ENCODE measurements at places on chromosomes 6 and 20.
A peak's percentile ranks its signal among the peaks of the same experiment; 100 is the strongest.

GRCh38 chr20:24662752-24663365, 193.4 kb downstream of the SYNDIG1 start:
- DNase-seq: no peak

DNA sequence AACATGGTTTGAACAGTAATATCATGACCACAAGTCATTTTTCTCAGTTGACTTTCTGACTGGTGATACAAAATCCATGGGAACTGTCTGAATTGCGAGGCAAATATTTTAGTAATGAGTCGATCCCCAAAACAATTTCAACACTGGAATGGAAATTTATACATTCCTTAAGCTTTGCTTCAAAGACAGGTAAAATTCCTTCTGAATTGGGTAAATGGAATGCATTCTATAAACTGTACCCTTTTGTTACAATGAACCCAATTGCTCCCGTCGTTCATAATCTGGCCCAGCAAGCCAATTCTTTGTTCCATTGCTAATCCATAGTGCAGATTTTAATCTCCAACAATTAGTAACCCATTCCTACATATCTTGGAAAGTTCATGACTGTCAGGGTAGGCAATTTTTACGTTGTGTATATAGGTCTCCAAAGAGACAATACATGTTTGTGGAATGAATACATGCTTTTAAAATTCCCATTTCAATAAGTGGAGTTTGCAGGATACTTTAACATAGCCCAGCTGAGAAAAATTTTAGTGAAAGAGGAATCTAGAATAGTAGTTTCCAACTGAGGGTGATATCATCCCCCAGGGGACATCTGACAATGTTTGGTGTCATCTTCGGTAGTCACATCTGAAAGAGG, 32.7 kb downstream of the CYP24A1 start:
- DNase-seq: no peak

DNA sequence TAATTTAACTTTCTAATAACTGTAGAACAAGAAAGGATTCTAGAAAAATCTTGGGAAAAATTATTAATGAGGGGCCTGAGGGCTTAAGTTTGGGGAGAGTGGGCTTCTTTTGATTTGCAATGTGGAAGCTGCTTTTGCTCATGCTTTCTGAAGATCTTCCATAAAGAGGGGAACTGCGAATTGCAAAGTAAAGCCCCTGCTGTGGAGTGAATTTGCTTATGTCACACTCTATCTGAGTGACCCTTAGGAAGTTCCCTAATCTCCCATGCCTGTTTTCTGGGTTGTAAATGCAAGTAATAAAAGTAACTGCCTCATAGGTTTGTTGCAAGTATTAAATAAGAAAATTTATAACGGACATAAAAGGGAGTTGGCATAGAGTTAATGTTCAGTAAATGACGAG, 301.2 kb downstream of the PLCB1 start:
- no peak for DNase-seq

GRCh38 chr6:34157851-34158250, 12.0 kb upstream of the GRM4 start:
- DNase-seq: no peak

DNA sequence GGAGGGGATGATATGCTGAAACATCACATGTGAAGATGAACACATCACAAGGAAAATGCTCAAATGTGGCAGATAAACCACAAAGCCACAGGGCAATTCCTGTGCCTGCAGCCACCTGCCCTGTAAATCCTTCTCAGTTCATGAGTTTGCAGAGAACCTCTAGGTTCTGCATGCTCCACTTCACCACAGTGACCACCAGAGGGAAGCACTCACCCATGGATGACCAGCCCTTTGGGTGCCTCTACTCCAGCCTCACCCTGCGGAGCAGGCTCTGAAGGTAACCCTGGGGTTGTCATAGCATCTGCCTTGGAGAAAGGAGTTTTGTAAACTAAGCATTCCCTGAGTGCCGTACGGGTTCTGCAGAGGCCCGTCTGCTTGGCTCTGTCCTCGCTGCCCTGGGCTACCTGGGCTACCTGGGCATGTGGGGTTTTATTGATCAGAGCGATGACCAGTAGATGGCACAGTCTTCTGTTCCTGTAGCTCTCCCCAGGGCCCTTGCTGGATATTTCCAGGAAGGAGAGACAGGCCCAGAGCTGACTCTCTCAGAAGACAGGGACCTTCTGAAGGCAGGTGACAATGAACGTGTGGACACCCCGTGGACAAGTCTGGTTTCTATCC, 31.7 kb upstream of the CST1 start:
- peak; percentile 46 for DNase-seq

- no peak for DNase-seq
Observed at GRCh38 chr6:170178561-170179477, 112.1 kb downstream of the DLL1 start.

DNA sequence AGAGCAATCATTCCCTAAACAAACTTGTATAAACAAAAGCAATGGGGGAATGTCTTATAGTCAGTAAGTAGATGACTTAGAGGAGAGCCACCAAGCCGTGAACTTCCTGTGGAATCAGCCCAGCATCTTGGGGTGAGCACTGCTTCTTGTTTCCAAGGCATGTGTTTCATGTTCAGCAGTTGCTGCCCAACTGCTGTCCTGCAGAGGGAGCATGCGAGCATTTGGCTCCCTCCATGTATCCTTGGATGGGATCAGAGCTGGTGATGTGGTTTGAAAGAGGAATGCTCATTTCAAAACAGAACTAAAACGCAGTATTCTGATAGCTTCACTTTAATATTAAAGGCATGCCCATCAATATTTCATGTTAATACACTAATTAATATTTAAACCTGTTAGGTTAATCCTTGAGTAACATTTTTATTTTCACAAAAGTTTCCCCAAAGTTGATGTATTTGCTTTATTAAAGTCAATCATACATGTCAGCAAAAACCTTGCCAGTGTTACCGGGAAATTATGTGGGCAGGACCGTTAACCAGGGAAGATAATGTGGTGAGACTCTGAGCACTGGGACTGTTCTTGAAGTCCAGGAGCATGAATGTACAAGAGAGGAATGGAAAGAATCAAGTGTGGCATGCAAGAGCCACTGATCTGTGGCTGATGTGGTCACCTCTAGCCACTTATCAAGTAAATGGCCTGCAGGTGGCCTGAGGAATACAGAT, 172.1 kb upstream of the GGTLC1 start:
- peak; percentile 69 for DNase-seq

GRCh38 chr6:36848658-36849441, 9.6 kb upstream of the CPNE5 start:
- DNase-seq: peak; percentile 91

DNA sequence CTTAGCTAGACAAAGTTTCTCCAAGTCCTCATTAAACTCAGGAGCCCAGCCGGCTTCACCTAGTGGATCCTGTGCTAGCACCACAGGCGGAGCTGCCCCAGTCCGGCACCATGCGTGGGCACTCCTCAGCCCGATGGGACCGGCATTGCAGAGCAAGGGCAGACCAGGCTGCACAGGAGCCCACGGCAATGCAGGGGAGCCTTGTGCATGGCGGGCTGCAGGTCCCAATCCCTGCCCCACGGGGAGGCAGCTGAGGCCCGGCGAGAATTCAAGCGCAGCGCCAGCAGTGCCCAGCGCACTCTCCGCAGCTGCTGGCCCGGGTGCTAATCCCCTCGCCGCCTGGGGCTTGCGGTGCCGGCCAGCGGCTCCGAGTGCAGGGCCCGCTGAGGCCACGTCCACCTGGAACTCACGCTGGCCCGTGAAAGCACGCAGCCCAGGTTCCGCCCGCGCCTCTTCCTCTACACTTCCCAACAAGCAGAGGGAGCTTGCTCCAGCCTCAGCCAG, 292.3 kb upstream of the EYS start:
- DNase-seq: no peak

- DNase-seq: no peak
Observed at GRCh38 chr20:2640899-2641298, 11.5 kb upstream of the NOP56 start.

DNA sequence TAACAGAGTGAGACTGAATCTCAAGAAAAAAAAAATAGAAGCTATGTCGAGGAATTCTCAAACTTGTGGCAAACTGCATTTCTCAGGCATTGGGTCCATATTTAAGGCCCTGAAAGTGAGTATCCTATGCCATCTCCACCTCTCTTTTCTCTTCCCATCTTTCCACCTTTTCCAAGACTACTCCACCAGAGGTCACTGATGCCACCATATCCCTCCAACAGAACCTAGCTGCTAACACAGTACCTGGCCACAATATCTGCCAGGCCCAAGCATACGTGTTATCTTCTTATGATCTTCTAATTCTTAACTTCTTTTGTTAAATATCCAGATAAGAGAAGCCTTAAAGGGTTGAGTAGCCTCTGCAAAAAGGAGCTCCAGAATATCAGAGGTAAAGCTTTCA, 8.2 kb upstream of the ADGRF4 start:
- DNase-seq: no peak

GRCh38 chr6:91743756-91744155, 1156.9 kb upstream of the MAP3K7 start:
- DNase-seq: no peak

DNA sequence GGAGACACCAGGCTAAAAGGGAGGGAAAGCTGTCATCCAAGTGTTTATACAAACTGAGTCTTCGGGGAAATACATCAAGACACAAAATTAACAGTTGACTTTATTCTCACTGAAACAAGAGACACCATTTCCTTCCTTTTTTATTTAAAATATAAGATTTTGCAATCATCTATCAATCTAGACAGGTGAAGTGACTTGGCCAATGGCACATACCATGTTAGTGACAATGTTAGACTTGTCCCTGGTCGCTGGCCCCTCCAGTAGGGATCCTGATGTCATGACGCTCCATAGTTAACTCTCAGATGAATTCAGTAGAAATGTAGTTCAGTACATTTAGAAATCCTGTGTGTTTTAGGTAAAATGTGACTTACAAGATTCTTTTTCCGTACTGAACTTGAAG, 2.9 kb downstream of the SASH1 start:
- DNase-seq: no peak

DNA sequence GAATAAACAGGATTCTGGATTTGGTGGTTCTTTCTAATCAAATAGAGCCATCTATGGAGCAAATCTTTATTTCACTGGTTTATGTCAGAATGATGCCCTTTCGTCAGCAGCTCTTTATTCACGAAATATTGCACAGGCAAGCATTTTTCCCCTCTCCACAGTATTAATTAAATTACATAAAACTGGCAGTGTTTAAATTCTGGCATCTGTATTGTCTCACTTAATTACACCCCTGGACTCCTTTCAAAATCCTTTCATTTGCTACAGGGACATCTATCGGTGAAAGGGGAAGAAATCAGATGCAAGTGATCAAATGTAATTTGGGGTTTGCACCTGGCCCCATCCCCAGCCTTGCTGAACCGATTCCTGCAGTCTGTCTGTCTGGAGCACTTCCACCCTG, 801.9 kb downstream of the QKI start:
- DNase-seq: no peak

DNA sequence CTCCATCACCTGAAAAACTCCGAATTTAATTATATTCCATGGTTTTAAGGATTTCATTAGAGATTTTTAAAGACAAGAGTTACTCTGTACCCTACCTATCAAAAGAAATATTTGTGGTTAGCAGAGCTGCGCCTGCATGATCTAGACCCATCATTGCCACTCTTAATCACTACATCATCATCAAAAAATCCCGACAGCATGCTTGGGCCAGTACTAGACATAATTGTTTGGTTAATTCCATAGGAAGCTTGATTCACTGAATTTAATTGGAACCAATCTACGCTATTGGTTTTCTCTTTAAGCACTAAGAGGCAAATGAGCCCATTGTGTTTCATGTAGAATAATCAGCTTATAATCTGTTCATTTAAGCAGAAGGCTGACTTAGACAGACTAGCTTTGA, 33.4 kb upstream of the RNF217 start:
- no peak for DNase-seq

DNA sequence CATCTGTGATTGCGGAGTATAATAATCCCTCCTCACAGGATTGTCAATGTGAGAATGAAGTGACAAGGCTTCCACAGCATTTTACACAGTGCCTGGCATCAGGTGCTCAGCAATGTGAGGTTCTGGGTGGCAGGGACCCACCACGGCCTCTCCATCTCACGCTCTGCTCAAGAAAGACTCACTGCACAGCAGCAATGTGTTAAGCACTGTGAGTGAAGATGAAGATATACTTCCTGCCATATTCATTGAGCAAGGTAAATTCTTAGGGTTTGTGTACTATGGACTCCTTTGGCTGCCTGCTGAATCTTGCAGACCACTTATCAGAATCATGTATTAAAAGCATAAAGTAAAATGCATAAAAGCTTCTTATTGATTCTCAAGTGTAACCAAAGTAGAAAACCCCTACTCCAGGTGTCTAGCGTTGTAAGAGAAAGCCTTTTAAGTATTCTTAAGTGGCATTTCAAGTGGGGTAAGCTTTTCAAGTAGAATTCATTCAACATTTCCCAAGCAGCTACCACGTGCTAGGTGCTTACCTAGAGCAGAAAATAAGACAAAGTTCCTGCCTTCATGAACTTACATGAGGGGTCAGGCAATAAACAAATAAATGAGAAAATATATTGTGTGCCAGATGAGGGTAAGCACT, 17.0 kb upstream of the MEP1A start:
- no peak for DNase-seq

DNA sequence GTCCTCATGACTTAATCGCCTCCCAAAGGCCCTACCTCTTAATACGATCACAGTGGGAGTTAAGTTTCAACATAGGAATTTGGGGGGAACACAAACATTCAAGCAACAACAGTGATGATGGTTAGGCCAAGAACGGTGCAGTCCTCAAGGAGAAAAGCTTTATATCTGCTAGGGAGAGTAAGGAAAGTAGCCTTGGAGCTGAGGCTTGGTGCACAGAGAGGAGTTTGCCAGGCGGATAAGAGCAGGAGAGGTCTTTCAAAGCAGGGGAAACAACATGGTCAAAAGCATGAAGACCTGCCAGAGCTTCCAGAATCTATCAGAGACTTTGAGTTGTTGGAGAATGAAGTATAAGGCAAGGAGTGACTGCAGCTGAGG, 119.1 kb downstream of the PLCB1 start:
- DNase-seq: no peak

DNA sequence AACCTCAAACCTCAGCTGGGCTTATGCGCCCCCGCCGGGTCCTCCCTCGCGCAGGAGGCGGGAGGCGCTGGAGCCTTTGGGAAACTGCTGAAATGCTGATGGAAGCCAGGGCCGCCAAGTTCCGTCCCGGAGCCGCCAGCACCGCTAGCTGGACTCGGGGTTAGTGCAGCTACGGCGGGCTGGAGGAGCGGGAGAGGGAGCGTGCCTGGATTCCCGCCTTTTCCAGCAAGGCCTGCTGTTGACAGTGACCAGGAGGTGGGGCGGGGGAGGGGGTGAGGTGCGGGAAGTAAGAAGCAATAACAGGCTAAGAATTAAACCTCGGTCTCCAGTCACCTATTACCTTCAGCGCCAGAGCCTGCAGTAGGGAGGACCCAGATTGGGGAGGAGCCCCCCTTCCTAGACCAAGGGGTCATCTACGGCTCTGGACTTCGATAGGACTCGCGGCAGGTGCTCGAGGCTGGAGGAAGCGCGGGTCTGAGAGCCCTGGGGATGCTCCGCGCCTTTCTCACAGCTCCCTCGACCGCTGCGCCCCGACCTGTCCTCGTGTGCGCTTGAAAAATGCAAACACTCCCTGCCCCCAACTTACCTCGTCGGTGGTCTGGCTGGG, 20.5 kb downstream of the COL9A1 start:
- DNase-seq: peak; percentile 65

GRCh38 chr20:19658137-19658536, 99.9 kb upstream of the RIN2 start:
- no peak for DNase-seq

GRCh38 chr6:17965397-17965796, 22.0 kb downstream of the KIF13A start:
- no peak for DNase-seq
